Stimulated activated CD8-positive, alpha-beta memory T cell treated with anti-CD3 and anti-CD28 coated beads, Interleukin-7, amount 100 ng/mL, for 1 hour (primary cell): ENCODE measurements at places on chromosomes 2 and 18.

GRCh38 chr18:7812431-7813063 is 245.4 kb downstream of the PTPRM start:
- DNase-seq, result no peak

- DNase-seq, result no peak
Observed at GRCh38 chr18:54416436-54416835, 58.7 kb downstream of the C18orf54 start.

DNA sequence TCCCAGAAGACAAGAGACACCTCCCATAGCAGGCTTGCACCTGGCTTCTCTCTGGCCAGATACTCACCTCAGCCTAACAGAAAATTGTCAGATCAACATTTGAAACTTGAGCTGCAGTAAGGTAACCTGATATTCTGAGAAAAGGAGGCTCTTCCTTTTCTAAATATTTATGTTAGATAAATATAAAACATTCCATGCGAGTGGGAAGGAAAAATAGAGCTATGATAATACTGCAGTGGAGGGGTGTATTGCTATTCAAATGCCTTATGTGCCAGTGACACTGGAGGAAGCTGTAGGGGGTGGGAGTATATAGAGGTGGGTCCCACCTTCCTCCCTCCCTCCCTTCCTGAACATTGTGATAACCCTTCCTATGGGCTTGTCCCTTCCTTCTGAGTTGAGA is 515.5 kb upstream of the CHAC2 start:
- DNase-seq, result no peak

DNA sequence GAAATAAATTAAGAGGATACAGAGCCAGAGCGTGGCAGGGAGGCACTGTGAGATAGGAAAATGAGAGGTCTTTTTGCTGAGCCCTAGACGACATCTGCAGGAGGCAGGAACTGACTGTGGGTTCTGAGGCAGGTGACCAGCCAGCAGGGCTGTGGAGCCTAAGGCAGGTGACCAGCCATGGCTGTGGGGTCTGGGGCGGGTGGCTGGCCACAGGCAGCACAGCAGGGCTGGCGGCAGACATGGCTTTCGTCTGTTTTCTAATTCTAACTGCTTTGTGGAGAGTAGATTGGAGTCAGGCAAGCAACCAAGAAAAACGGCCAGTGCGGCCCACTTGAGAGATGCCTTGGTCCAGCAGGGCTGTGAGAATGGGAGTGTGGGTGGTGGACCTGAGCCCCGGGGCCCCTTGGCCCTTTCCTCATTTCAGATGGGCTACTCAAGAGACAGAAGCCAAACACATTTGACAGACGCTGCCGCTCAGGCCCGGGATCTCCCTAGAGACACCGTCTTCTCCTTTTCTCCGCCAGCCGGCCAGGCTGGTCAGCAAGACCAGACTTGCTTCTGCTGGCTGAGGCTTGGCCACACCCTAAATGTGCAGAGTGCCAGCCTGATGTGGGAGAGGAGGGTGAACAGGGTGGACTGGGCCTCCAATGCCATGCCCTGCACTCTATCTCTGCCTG is 19.7 kb upstream of the GNAL start:
- DNase-seq, result no peak

DNA sequence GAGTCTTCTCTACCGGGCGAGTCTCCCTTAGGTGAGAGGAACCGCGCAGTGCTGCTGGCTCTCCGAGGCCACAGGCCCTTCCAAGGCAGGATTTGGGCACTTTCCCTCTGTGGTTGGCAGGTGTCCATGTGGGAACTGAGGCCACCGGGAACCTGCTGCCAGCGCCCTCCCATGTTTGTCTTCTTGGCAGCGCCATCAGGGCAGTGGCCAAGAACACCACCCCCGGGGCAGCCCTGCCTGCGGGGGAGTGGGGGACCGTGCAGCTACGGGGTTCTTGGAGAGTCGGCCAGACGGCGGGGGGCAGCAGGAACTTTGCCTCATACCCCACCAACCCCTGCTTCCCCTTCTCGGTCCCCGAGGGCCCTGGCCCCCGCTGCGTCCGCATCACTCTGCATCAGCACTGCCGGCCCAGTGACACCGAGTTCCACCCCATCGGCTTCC is 10.0 kb downstream of the CAPN10 start:
- DNase-seq, result no peak

GRCh38 chr18:62717169-62717924 is 2.0 kb downstream of the PHLPP1 start:
- peak; percentile 5 for DNase-seq

DNA sequence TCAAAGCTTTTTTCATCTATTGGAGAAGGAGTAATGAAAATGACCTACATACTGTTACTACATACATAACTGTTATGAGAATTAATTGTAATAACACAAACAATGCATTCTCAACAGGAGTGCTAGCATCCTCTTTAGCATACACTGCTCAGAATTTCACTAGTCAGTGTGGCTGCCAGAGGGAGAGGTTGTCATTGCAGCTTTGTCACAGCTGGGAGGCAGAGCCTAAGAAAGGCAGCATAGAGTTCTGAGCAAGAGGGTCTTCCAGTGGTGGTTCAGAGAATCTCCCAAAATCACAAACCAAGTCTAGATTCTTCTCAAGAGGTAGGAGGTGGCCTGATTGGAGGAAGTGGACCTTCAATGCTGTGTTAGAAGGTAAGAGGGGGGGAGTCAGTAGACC is 286.7 kb upstream of the CYRIA start:
- no peak for DNase-seq

GRCh38 chr18:12726331-12726730 is 23.5 kb downstream of the PSMG2 start:
- no peak for DNase-seq

DNA sequence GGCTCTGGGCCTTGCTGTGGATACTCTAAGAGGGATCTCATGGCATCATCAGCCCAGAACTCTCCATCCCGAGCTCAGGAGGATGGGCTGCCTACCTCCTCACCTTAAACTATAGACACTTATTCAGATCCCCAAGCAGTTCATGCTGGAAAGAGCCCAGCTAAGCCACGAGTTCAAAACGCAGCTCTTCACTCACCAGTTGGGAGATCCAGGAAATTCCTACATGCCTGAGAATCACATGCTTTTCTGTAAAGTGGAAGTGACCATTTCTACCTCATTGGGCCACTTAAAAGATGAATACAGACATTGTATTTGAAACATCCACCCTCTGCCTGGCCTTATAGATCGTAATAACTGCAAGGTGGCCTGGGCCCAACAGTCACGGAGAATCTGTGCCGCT is 6.6 kb downstream of the ATOH8 start:
- DNase-seq, result no peak

DNA sequence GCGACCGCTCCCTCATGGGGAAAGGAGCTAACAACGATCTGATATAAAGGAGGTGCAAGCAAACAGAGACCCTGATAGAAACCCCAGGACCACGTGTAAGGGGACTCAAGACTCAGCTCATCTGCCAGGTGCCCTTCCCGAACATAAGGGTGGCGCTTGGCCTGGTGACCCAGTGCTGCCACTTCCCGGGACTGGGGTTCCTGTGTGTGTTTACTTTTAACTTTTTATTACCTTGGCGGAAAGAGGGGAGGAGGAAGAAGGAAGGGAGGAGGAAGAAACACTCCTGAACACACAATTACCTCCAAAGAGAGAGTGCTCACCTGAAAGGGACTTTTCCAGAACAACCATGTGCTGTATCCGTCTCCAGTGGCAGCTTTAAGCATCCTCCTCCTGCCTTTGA is 56.5 kb upstream of the EDAR start:
- DNase-seq, result no peak

DNA sequence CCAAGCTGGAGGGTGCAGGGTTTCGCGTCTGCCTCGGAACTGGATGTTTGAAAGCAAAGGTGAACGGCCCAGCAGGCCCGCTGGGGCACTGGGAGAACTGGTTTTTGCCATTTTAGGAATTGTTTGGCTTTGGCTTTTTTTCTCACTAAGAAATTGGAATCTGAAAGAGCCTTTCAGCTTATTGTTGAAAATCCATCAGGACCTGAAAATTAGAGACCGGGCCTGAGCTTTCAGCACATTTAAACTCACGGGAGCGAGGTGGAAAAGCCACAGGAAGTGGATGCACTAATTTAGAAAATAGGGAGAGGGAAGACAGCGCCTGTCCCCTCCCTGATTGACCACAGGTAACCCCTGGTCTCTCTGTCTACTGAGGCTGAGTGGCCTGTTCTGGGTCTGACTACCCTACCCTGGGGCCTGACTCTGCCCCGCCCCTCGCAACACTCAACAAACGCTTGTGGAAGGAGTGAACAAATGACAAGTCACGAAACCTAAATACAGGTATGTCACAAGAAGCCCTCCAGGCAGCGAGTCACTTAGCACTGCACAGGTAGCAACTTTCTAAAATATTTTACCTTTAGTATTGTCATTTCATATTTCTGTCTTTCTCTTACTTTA is 100.3 kb upstream of the MBOAT2 start:
- DNase-seq, result no peak

DNA sequence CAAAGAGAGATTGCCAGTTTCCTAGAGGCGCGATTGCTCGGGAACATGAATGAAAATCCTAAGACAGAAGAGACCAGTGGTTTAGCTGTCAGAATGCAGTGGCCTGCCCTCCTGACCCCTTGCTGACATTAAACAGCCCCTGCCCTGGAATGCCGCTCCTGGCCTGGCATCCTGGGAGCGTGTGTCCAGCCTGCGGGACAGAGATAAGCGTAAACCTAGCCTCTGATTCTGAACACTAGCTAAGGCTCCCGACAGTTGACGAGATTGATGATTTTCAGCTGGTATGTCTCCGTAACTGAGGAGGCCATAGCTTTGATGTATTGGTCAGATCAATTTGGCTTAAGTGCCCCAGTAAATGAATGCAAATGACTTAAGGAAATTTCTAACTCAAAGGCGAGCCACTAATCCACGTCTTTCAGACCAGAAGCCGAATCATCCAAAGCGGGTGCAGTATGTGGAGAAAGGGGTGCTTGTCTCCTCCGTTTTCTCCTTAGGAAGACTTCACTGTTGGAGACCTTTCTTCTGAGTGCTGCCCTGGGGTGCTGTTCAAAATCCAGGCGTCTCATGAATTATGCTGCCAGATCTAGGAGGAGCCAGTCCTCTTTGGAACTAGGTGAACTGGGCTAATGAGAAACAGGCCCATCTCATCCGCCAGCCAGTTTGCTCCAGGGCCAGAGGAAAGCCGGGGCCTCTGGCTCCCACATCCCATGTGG is 142.5 kb upstream of the L3MBTL4 start:
- no peak for DNase-seq
